NCI-H2081 treated with DMSO at 0.1 percent for 48 hours (cell line): ENCODE measurements at places on chromosomes 5 and 9.

GRCh38 chr5:72841756-72842535 is 25.5 kb downstream of the TNPO1 start:
- no peak for DNase-seq

- no peak for DNase-seq
Measured at GRCh38 chr5:135741040-135741439, 93.4 kb upstream of the SLC25A48 start.

GRCh38 chr5:168006456-168007130 is 284.9 kb upstream of the WWC1 start:
- no peak for DNase-seq

- DNase-seq: no peak
Measured at GRCh38 chr5:125261505-125262250, 515.2 kb upstream of the ZNF608 start.

DNA sequence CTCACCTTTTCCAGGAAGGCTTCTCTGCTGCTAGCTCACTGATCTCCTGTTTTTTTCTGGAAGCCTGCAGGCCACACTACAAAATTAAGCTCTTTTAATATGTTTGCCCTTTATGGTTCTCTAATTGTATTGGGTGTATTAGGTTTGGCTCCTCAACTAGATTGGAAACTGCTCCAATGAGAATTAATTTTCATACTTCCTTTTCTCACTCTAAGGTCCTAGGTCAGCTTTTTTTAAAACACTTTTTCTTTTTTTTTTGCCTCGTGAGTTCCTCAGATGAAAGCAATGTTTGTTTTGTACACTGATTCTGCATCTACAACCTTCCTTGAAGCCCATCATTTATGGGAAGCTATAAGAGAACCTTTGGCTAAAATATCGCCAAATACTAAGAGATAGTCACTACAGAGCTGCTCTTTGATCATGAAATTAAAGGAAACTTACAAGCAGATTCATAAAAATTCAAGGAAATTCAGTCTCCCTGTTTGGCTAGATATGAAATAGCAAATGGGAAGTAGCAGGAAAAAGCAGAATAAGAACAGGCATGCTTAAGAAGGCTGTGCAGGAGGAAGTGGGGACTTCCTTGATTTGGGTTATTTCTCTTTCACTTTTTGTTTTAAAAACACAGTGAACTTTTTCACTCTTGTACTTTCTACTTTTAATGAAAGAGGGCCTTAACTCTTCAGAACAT is 55.2 kb upstream of the FYB1 start:
- DNase-seq: no peak

DNA sequence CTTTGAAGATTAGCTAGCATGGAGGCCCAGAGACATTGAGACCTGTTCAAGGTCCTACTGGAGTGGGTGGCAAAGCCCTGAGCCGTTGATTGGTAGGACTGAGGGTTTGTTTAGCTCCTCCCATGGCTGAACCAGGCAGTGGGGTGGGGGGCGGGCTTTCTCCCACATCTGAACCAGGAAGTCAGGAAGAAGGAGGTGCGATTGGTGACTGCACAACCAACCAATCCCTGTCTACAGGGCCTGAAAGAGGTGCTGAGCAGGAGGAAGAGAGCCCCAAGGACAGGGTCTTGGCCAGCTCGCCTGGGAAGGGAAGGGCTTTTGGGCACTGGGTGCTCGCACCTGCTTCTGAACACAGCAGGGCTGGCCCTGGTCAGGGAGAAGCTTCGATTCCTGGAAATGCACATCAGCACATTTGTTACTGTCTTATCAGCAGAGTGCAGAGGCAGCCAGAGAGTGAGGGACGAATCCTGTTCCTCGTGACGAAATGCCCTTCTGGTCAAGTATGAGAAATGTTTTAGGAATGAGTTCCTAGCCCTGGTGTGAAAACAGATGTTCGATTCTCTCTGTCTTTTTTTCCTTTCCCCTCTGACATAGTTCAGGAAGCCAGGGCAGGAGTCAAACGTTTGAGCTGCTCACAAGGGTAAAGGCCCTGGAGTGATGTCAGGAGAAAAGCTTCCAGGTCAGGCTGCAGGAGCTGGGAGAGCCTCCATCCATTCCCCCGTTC is 294.8 kb upstream of the KLF4 start:
- DNase-seq: no peak

DNA sequence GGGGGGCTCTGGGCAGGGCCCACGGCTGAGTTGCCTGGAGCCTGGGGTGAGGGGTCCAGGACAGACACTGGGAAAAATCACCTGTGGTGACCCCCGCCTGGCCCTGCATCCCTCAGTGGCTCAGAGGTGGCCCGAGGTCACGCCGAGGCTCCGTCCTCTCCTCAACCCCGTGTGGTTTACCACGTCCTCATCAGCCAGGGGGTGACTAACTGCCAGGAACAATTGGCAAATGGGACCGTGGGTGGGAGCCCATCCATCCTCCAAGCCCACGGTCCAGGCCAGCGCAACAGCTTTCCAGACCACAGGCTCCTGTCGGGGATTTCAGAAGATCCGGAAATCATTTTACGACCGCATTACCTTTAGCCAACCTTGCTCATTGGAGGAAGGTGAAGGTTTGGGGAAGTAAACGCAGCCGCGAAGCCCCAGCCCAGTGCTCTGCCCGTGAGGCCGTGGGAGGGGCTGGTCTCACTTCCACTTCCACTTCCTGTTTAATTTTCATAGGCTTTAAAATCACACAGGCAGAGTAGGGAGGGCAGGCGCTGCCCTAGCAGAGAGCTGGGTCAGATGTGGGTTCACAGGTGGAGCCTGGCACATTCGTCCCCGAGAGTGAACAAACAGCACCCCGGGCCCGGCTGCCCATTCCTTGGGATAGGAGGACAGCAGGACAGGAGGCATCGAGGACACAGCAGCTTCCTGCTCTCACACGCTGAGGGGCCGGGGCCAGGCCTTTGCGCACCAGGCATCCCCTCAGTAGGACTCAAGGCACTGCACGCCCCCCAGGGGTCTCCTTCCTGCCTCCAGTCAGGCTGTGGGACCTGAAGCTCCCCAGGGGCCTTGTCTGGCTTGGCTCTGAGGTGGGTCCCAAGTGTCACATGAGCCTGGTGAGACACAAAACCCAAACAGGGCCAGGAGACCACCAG is 19.8 kb upstream of the SLC9A3 start:
- DNase-seq: no peak

- DNase-seq: no peak
Measured at GRCh38 chr9:105291938-105292337, 47.5 kb downstream of the SLC44A1 start.

DNA sequence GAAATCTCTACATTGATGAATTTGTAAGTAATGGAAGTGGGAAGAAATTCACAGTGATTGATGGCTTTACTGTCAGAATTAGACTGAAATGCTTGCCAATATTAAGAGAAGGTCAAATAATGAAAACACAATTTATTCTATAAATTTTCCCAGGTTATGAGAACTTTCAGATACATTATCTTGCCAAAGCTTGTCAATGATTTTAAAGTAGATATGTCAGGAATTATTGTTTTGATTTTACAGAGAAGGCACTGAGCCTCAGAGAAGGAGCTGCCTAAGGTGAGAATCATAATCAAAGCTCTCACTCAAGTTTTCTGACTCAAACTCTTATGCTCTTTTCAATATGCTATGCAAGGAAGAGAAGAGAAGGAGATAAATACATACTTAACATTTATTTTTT is 564.0 kb upstream of the RGMB start:
- no peak for DNase-seq

GRCh38 chr5:2631758-2632157 is 119.7 kb downstream of the IRX2 start:
- no peak for DNase-seq

- no peak for DNase-seq
Measured at GRCh38 chr9:98316445-98317133, 61.1 kb upstream of the TBC1D2 start.

DNA sequence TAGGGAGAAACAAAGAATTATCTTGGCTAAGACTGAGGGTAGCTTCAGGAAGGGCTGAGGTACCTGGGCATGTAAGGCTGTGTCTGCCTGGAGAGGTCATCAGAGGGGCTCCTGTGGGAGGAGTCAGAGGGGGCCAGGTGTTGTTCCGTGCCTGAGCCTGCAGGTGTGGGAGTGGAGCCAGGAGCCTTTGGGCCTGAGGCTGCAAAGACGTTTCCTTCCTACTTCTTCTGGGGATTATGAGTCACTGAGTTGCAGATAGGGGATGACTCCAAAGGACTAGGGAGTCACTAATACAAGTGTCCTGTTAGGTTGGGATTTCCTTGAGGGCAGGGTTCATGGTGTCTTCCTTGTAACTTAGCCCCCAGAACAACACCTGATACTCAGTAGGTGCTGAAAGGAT is 391.1 kb downstream of the ARHGEF28 start:
- no peak for DNase-seq

- no peak for DNase-seq
Measured at GRCh38 chr9:76894198-76894597, 11.7 kb downstream of the PRUNE2 start.
